Activated T-helper 9 cell treated with anti-CD3 and anti-CD28 coated beads, Interleukin-2, amount 50 U/mL, for 16 hours (primary cell): ENCODE measurements at places on chromosomes 13 and 19.

DNA sequence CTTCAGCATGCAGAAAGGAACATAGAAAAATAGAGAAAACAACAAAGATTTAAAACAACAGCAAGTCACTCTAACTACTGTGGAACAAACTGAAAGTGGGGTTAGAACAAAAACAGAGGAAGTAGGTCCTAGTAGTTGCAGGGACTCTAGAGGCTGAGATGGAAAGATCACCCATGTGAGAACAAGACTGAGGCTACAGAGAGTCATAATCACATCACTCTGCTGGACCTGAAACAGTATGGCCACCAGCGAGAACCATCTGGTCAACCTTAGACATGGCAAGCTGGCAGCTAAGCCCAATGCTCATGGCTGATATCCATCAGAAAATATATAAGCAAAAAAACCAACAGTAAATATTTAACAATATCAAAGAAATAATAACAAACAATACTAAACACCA is 35.8 kb upstream of the ZNF724 start:
- DNase-seq: no peak

GRCh38 chr19:41149831-41150230 is 35.6 kb downstream of the CYP2F1 start:
- DNase-seq: no peak

- DNase-seq: no peak
These were observed 450.8 kb downstream of the DCT start for GRCh38 chr13:94028650-94029049.

DNA sequence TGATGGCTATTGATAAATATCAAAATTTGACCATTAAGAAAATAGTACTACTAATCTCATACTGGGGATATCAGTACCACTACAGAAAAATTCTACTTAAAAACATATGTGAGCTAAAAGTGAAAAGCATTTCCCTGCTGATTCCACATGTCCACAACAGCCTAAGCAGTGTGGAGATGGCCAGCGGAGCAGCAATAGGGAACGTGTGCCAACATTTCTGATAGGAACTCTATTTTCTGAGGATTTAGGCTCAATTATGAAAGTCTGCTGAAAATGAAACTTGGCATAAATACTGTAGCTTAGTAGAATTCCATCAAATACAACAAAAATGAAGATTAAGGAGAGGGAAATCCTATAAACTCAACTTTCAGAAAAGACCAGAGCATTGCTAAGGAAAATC is 311.6 kb downstream of the ENOX1 start:
- DNase-seq: no peak

GRCh38 chr19:29645911-29646310 is 19.4 kb upstream of the PLEKHF1 start:
- DNase-seq: no peak

GRCh38 chr13:57352114-57352513 is 185.1 kb downstream of the PRR20E start:
- DNase-seq: no peak

DNA sequence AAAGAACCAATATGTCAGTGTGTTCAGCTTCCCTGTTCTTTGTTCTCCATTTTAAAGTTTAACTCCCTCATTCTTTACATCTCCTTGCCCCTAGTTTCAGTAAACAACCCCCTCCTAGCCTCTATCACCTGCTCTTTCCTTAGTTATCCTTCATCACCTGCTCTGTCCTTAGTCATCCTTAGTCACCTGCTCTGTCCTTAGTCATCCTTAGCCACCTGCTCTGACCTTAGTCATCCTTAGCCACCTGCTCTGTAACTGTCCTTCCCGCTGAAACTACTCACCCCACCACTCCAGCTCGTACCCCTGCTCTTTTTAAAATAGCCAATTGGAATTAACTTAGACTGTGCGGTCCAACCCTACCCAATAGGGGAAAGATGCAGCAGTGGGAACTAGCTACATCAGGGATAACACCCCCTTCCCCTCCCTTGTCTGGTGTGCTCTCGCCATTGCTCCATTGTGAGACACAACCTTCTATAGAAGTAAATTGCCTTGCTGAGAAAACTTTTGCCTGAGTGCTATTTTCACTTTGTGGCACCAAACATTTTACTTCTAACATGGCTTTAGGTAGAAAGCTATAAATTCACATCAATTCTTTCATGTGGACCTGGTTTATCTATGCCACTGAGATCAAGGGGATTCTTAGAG is 16.2 kb downstream of the EDNRB start:
- DNase-seq: no peak

GRCh38 chr13:106630162-106630561 is 62.2 kb upstream of the ARGLU1 start:
- no peak for DNase-seq

GRCh38 chr13:24270639-24271141 is 38.7 kb upstream of the C1QTNF9 start:
- peak; percentile 42 for DNase-seq

DNA sequence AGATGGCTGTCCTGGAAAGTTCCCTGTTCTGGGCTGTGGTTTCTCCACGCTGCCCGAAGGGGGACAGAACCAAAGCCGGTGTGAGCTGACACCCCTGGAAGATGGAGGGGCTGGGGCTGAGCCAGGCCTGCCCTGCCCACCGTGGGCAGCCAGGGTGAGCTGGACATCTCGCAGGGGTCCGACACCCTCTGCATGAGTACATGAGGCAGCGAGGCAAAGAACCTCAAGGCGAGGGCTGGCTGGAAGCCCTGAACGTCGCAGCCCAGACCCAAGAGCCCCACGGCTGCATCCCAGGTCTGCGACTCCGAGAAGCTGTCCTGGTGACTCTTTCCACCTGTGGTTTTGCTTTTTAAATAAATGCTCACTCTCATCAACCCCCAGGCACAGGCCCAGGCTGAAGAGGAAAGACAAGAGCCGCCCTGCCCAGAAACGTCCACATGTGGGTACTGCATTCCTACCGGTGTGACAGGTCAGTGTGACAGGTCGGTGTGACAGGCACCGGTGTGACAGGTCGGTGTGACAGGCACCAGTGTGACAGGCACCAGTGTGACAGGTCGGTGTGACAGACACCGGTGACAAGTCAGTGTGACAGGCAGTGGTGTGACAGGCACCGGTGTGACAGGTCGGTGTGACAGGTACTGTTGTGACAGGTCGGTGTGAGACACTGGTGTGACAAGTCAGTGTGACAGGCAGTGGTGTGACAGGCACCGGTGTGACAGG is 30.6 kb downstream of the GAS6 start:
- no peak for DNase-seq

DNA sequence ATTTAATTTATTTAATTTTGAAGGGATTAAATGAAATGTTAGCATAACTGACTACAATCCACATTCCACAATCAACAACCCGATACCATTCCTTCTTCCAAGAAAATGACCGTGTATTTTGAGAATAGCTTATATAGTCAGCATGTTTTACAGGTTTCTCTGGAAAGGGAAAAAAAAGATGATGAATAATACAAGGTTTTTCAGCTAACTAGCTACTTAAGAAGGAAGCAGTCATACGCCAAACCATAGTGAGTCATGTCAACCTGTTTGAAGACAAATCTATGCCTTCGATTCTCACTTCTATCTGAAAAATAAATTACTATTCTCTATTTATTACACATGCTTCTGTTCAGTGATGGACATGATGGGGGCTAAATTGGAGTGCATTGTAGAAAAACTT is 258.6 kb downstream of the EFNB2 start:
- no peak for DNase-seq

GRCh38 chr19:43743059-43743458 is 11.7 kb downstream of the SMG9 start:
- no peak for DNase-seq

- DNase-seq: no peak
These were observed 80.1 kb downstream of the IPO5 start for GRCh38 chr13:98033277-98034247.

DNA sequence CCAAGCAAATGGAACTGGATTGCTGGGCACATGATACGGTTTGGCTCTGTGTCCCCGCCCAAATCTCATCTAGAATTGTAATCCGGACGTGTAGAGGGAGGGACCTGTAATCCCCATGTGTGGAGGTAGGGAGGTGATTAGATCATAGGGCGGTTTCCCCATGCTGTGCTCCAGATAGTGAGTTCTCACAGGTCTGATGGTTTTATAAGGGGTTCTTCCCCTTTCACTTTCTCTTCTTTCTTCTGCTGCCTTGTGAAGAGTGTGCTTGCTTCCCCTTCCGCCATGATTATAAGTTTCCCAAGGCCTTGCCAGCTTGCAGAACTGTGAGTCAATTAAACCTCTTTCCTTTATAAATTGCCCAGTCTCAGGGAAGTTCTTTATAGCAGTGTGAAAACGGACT is 32.6 kb upstream of the MTIF3 start:
- DNase-seq: no peak

DNA sequence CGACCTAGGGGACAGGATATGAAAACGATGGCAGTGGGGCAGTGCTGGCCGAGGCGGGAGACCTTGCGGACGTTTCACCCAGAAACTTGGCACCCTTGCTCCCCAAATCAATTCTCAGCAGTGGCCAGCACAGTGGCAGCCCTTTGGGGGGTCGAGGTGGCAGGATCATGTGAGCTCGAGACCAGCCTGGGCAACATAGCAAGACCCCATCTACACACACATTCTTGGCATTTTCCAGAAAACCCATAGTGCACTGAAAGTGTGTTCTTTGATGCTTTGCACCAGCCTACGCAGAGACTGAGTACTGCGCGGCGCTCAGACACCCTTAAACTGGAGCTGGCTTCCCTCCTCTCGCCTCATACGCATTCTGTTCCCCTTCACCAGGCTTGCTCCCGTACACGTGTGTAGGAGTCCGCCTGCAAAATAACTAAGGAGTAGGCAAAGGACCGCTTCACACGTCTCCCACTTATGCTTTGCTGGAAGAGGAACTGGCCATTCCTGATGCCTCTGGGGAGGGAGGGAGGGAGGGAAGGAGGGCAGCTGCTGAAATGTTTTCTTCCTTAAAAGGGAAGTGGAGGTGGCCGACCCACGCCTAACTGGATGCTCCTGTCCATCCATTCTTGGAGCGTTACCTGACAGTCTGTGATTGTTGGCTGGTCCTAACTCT is 23.5 kb upstream of the MIER2 start:
- DNase-seq: no peak

GRCh38 chr13:108915634-108916512 is 286.5 kb downstream of the MYO16 start:
- DNase-seq: peak; percentile 67

- DNase-seq: no peak
These were observed 14.0 kb upstream of the VSTM2B start for GRCh38 chr19:29511768-29512167.

DNA sequence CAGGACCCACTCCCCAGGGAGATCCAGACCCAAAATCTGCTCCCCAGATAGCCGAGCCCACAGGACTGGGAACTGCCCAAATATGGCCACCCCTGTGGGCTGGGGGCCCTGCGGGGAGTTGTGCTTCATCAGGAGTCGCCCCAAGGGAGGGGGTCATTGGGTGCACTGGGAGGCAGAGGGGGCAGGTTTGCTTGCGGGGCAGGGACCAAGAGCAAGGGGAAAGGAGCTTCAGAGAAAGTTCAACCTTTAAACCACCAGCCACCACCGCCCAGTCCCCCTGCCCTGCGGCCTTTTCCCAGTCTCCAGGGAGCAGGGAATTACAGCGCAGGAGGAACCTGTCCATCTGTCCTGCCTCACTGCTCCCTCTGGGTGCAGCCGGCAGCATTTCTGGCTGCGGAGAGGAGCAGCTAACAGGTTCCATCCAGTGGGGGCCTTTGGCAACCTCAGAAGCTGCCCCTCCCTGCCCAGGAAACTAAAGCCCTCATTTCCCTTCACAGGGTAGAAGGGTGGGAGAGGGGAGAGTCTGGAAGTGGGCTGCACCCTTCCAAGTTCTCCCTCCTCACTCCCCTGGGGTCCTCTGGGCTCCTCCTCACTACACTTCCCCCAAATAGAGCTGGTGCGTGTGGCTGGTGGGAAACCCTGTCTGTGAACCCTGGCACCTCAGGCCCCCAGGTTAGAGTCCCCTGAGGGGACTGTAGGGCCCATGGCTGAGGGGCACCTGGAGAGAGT is 13.8 kb upstream of the ASF1B start:
- DNase-seq: no peak

GRCh38 chr13:76936763-76937162 is 11.5 kb upstream of the ACOD1 start:
- DNase-seq: no peak

DNA sequence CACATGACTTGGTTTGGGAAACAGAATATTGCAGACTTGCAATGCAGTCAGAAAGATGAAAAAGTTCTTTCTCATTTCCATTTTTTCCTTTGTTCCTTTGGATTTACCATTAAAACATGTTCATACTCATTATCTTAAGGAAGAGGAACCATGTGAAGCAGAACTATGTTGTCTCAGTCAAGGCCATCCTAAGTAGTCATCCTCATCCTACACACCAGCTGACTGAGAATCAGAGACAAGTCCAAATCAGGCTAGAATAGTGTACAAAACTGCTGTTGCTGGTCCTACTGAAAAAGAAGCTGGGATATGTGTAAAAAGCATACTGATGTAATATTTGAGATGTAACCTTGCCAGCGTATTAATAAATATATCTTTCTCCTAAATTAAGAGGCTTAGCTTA is 433.4 kb downstream of the SLITRK5 start:
- no peak for DNase-seq

DNA sequence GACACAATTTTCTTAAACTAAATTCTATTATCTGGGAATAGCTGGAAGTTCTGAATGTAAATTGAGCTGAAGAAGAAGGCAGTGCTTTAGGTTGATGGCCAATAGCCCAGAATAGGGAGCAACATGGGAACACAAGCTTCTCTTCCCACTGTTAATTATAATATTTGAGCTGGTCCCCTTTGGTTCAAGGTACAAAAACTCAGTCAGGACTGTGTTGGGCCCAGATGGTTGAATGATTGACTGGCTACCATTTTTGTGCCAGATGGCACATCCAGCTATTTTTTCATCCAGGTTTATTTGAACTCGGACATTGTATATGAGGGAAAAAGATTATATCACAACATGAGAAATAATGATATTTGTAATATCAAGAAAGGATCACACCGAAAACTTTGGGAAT is 458.9 kb downstream of the SLITRK1 start:
- DNase-seq: no peak

DNA sequence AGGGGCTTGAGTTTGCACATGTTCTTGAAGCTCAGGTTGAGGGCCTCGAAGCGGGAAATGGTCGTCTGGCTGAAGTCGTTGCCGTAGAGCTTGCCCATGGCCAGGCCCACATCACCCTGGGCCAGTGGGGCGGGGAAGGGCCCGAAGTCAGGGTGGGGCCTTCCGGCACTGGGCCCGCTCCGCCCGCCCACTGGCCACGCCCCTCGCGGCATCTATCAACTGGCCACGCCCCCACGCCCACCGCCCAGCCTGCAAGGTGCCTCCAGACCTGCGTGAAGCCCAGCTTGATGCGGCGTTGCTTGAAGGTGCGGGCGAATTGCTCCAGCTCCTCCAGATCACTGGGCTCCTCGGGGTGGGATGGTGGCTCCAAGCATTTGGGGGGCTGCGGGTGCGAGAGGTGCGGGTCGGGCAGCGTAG is 19.9 kb downstream of the ZNF574 start:
- no peak for DNase-seq

GRCh38 chr13:42275098-42275471 is 3.1 kb downstream of the AKAP11 start:
- DNase-seq: no peak

GRCh38 chr19:772730-773436 is 22.0 kb downstream of the MISP start:
- no peak for DNase-seq

GRCh38 chr13:110285991-110286832 is 20.7 kb downstream of the COL4A1 start:
- DNase-seq: no peak
